ENCODE measurements at places on chromosomes 5 and 9. TPM values are rescaled to one million over a fixed set of nuclear protein-coding genes. Genes with fewer than 3 reads are reported as not detected.
A peak's percentile ranks its signal among the peaks of the same experiment; 100 is the strongest.

GRCh38 chr5:138832218-138832617 is 42.9 kb downstream of the LRRTM2 start:
- DNase-seq: no peak

GRCh38 chr5:172105811-172106210 is 82.2 kb downstream of the STK10 start:
- DNase-seq: no peak

DNA sequence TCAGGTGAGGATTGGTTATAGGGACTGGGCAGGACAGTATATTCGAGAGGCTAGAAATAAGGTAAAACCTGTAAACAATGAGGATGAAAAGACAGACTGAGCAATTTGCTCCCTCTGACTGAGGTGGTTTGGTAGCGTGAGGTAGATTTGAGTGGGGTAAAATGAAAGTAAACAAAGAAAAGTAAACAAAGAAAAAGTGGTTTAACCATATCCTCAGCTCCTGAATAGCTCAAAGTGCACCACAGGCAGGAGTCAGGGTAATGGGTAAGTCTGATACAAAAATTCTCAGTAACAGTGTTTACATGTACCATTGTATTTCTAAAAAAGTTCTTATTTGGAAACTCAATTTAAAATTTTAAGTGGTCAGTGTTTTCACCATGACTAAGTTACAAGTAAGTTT is 203.1 kb upstream of the ARRDC3 start:
- no peak for DNase-seq

GRCh38 chr5:122756264-122756911 is 18.5 kb upstream of the SNX2 start:
- no peak for DNase-seq

Gene PCDHB11
- total RNA-seq: 2.3 TPM

Gene PCDHB10
- 4.6 TPM for total RNA-seq

Gene SOX30
- not detected for total RNA-seq

DNA sequence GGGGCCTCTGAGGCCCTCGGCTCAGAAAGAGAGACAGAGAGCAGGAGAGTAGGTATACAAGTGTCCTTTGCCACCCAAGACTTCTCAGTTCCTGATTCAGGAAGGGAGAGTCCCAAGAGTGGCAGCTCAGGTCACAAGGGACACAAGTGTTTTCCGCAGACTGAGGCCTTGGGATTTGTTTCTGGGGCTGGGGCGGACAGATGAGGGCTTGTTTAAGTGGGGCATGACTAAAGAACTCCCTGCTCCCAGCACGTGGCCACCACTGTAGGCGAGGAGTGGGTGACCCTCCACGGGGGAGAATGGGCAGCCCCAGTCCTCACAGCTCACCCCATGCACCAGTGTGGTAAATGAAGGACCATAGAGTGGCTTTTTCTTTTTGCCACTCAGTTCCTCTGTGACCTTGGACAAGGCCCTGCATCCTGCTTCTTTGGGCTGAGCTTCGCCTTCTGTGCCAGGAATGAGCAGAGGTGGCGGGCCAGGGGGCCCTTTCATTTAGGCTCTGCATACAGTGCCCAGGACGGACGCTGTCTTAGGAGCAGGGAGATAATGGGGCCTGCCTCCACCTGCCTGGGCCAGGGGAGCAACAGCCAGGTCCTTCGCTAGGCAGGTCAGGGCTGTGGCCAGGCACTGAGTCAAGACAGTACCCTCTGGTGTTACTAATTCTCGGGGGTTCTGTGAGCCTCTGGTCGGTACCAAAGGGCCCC is 50.8 kb downstream of the AMBP start:
- peak; percentile 31 for DNase-seq

Gene CTNND2
- not detected for total RNA-seq

DNA sequence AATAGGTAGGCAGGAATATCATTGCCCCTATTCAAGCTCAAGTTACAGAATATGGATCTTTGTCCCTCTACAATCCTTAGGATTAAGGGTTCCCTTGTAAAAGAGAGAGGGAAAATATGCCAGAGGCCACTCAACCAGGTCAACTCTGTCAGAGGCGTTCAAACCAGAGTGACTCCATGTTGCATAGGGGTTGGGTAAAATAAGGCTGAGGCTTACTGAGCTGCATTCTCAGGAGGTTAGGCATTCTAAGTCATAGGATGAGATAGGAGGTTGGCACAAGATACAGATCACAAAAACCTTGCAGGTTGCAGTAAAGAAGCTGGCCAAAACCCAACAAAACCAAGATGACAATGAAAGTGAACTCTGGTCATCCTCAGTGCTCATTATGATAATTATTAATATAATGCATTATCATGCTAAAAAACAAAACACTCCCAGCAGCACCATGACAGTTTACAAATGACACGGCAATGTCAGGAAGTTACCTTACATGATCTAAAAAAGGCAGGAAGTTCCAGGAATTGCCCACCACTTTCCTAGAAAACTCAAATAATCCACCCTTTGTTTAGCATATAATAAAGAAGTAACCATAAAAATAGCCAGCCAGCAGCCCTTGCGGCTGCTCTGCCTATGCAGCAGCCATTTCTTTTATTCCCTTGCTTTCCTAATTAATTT is 64.8 kb downstream of the ERP44 start:
- DNase-seq: no peak

- no peak for DNase-seq
These were observed 31.8 kb downstream of the HMCN2 start for GRCh38 chr9:130297371-130297770.

DNA sequence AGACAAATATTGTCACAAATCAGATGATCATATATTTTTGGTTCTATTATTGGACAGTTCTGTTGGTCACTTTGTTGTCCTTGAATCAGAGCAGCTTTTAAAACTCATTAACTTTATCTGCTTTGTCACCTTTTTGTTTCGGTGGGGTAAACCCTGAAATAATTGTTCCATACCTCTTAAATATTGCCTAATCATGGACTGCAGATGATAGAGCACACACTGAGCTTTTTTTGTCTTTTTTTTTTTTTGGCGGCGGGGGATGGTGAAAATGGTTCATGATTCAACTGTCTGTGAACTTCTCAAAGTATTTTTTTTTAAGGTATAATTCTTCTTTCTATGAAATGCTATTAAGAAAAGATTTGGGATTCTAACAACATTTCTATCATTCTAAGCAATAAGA is 1.8 kb downstream of the NUDT12 start:
- DNase-seq: no peak

GRCh38 chr5:32074401-32074800 is 99.7 kb downstream of the GOLPH3 start:
- no peak for DNase-seq

Gene SAXO1
- total RNA-seq: 0.29 TPM

GRCh38 chr5:41637869-41638268 is 127.5 kb upstream of the PLCXD3 start:
- DNase-seq: no peak

DNA sequence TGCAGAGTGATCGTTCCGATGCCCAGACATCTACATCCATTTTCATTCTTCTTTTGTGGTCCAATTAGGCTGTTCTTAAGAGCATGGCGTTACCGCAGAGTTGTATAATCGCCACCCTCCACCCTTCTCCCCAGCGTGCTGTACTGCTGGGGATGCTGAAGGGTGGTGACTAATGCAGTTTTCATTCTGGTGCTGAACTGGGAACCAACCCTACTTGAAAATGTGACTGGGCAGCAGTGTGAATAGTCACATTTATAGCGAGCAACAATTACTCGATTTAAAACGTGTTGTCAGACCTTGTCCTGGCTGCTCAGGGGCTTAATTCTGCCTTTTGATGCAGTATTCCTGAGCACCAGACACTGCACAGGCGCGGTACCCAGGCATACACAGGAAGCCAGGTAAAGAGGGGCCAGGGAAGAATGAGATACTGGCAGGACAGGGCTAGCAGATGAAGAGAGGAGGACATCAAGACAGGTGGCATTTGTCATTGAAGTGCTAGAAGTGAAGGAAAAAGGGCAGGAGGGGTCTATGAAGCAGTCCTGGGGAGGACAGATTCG is 719 bp upstream of the ISCA1 start:
- no peak for DNase-seq

Gene CCDC152
- 0.96 TPM for total RNA-seq

DNA sequence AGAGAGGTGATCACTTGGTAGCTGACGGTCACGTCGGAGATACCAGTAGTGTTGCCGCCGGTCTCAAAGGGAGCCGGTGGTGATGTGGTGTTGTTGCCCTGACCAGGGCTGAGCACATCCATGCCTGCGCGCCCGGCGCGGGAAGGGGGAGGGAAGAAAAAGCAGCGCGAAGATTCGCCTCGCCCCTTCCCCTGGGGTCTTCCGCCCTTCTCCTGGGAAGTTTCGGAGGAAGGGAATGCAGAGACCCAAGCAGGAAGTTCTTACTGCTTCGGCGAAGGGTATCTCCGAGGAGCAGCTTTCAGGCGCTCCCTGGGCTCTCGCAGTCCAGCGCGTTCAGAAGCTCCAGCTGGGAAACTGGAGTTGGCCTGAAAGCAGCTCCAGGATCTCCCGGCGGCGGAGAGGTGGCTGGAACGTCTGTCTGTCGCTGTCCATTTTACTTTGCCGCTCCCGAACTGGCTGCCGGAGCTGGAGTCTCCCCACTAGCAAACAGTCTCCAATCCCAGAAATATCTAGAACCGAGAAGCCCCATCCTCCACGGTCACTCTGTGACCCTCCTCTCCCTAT is 565 bp downstream of the HTR1A start:
- no peak for DNase-seq

Gene RASA1
- total RNA-seq: 41.1 TPM

DNA sequence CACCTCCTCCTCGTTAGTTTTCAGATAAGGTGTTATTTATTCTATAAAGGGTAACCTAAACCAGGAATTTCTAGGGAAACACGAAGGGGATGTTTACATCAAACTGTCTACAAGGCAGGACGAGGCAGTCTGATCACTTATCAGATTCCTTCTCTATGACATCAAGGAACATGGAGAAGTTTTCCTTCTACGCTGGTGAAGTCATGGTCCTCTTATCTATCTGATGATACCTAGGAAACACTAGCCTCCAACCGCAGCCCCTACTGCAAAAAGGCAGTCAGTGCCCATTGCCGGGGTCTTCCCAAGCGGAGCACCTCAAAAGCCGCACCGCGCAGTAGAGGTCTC is 1.5 kb downstream of the MPDZ start:
- DNase-seq: no peak

DNA sequence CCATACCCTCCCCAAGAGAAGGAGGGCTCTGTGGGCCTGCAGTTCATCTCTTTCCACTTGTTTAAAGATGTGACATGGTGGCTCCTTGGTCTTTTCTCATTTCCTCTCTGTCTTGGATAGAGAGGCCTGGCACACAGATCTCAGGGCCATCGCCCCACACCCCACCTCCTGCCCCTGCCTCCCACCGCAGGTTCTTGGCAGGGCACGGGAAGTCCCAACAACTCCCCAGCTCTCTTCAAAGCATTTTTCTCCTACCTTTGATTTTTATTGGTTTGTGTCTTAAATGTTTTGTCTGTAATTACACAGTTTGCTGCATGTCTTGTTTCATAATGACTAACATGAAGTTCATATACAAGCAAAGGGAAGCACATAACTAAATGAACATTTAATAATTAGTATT is 178.5 kb upstream of the MSX2 start:
- no peak for DNase-seq

Gene SOHLH1
- not detected for total RNA-seq

GRCh38 chr9:18485714-18486113 is 11.8 kb downstream of the ADAMTSL1 start:
- no peak for DNase-seq

DNA sequence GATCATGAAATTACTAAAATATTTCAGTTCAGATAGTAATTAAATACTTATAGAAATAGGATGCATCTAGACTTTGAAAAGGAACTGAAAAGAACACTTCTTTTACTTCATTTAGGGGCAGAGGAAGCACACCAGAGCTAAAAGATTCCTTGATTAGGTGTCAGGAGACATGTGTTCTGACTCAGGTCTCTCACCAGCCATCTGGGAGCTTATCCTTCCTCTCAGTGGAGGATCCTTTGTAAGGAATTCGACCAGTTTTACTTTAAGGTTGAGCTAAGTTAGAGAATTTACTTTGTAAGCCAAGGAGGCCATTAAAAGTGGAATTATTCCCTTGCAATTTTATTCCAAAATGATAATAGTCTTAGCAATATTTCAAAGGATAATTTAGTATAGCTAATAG is 16.7 kb downstream of the VCAN start:
- DNase-seq: no peak

- DNase-seq: no peak
These were observed 191.0 kb downstream of the ESM1 start for GRCh38 chr5:54794135-54794975.

DNA sequence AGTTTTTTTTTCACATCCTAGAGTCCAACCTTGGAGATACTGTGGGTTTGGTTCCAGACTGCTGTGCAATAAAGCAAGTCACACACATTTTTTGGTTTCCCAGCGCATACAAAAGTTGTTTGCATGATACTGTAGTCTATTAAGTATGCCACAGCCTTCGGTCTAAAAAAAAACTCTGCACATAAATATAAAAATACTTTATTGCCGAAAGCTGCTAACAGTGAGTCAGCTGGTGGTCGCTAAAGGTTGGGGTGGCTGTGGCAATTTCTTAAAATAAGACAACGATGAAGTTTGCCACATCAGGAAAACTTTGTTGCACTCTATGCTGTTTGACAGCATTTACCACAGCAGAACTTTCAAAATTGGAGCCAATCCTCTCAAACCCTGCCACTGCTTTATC is 37.4 kb downstream of the UBQLN1 start:
- DNase-seq: no peak

Gene CCDC183
- total RNA-seq: 5.7 TPM

Gene SARDH
- total RNA-seq: 1.0 TPM

DNA sequence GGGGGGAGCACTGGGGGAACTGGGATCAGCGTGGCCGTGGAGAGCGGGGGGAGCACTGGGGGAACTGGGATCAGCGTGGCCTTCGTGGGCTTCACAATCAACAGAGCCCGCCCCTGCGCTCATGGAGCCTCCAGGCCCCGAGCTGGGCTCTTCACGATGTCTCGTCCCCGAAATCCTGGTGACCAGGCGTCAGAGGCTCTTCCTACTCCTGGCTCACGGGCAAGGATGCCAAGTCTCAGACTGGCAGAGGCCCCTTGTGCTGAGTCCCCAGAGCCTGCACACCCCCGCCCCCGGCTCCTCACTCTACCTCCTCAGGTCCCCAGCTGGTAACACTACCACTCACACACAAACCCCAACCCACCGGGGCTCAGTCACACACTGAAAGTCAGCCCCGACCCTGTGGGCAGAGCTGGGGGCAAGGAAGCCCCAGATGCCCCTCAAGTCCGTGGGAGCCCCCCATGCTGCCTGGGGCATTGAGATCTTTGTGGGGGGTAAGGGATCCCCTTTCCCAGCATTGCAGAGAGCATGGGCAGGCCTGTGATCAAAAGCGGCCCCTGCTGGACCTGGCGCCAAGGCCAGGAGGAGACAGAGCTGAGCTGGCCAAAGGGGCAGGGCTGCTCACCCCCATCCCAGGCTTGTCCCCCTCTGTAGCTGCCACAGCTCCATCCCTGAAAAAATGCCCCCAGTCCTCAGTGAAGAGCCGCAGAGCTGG is 26.7 kb downstream of the LHX3 start:
- DNase-seq: no peak

Gene ZNF484
- total RNA-seq: 13.3 TPM

DNA sequence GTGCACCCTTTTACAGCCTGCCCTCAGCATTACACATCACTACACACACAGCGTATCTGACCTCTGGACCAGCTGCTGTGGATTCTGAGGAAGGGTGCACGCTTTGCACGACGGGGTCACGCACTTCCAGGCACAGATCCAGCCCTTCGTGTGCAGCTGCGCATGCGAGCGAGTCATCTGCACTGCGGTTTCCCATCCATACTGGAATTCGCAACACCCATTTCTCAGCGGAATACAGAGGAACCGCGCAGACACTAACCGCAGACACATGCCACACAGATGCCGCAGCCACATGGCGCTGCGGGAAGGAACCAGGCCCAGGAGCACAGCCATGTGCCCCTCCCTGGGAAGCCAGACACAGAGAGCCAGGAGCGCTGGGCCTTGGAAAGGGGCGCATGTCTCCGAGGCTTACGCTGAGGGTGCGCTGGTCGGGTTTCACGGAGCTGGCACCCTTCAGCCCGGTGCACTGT is 43.5 kb downstream of the PNPLA7 start:
- no peak for DNase-seq

Data from breast epithelium (tissue), 4 donors.